ENCODE measurements at places on chromosomes 16 and 17.

DNA sequence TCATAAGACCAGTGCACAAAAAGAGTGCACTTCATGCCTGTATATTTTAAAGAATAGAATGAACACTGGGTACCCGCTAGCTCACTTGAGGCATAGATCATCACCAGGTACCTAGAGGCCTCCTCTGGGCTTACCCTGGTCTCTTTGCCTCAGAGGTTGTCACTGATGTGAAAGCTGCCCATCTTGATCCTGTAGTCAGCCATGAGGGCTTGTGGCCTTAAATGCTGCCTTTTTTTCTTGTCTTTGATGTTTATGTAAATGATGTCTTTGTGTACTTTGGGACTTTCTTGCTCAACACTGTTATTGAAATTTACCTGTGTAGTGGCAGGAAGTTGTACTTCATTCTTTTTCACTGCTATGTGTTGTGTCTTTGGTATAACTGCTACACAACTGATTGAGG is 26.8 kb upstream of the SLC5A10 start:
- DNase-seq, result no peak

DNA sequence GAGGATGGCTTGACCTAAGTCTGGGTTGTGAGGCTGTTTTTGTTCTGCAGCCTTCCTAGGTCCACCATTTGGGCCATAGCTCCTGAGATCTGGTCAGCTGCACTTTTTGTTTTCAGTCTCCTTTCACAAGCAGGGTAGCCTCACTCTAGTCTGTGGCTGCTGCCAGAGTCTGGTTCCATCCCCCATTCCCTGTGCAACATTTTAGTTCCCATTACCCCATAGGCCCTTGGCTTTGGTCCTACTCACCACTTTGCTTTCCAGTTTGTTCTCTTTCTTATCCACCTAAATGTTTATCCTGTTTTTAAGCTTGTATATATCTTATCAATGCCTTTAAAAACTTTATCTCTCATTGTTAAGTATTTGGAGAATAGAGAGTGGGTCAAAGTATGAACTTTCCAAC is 6.5 kb upstream of the XYLT2 start:
- no peak for DNase-seq

- no peak for DNase-seq
These were observed 3.6 kb downstream of the HSF5 start for GRCh38 chr17:58484600-58484999.

- no peak for DNase-seq
These were observed 208.1 kb downstream of the CCDC182 start for GRCh38 chr17:57536789-57537523.

GRCh38 chr16:2372684-2373083 is 32.2 kb upstream of the ABCA3 start:
- no peak for DNase-seq

- no peak for DNase-seq
These were observed 158.8 kb downstream of the AATF start for GRCh38 chr17:37107406-37108083.

DNA sequence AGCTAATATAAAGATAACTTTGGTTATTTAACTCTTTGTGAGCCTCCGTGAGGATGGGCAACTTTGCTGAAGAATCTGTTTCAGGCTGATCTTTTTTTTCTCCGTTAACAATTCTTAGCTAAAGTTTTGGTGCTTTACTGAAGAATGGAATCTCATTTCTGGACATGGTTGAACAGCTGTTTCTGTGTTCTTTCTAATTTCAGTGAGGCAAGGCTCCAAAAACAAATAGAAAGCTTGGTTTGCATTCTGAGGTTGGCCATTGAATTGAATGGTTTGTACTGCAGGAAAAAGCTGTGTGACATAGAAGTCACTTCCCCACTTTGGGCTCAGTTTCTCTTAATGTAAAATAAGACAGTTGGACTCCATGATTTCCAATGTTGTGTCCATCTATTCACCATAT is 22.3 kb upstream of the HLF start:
- no peak for DNase-seq

GRCh38 chr16:63311313-63311712 is 1275.1 kb upstream of the CDH8 start:
- no peak for DNase-seq

DNA sequence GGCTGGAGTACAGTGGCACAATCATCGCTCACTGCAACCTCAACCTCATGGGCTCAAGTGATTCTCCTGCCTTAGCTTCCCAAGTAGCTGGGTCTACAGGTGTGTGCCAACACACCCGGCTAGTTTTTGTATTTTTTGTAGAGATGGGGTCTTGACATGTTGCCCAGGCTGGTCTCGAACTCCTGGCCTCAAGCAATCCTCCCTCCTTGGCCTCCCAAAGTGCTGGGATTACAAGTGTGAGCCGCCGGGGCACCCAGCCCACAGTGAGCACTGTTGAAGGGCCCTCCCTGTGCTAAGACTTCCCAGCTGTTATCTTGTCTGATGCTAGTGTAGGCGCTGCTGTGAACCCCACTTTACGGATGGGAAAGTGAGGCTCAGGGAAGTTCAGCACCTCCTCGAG is 8.0 kb downstream of the CASKIN1 start:
- no peak for DNase-seq

- DNase-seq, result peak; percentile 22
These were observed 268.5 kb downstream of the CBLN1 start for GRCh38 chr16:49012961-49013726.

DNA sequence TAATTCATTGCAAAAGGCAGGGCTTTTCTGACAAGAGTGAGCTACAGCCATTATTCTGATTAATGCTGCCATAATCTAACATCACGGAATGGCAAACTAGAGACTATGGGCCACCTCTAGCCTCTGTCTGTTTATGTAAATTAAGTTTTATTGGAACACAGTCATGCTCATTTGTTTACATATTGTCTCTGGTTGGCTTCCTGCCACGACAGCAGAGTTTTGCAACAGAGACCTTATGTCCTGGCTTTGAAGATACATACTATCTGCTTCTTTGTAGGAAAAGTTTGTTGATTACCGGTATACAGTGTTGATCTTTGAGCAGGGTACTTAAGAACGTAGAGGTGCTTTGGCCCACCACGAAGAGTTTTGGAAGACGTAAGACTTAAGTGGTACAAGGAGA is 715.9 kb upstream of the RBFOX1 start:
- DNase-seq, result no peak

GRCh38 chr16:77789085-77790008 is 983 bp downstream of the VAT1L start:
- DNase-seq, result no peak

- no peak for DNase-seq
These were observed 14.6 kb upstream of the CCDC154 start for GRCh38 chr16:1458977-1459341.

DNA sequence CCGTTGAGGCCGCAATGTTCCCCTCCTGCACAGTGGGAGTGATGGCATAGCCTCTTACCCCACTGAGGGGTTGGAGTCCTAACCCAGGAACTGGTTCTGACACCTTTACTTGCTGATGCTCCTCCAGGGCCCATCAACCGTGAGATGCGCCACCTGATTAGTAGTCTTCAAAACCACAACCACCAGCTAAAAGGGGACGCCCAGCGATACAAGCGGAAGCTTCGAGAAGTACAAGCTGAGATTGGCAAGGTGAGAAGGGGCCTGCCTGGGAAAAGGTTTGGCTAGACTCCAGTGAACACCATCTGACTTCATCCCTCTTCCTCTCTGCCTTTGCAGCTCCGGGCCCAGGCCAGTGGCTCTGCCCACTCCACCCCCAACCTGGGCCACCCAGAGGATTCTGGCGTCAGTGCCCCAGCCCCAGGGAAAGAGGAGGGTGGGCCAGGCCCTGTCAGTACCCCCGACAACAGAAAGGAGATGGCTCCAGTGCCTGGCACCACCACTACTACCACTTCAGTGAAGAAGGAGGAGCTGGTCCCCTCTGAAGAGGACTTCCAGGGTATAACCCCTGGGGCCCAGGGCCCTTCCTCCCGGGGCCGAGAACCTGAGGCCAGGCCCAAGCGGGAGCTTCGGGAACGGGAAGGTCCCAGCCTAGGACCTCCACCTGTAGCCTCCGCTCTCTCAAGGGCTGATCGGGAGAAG is 5.8 kb downstream of the RNF40 start:
- no peak for DNase-seq

- DNase-seq, result no peak
These were observed 575.9 kb downstream of the HS3ST4 start for GRCh38 chr16:26267641-26268040.

DNA sequence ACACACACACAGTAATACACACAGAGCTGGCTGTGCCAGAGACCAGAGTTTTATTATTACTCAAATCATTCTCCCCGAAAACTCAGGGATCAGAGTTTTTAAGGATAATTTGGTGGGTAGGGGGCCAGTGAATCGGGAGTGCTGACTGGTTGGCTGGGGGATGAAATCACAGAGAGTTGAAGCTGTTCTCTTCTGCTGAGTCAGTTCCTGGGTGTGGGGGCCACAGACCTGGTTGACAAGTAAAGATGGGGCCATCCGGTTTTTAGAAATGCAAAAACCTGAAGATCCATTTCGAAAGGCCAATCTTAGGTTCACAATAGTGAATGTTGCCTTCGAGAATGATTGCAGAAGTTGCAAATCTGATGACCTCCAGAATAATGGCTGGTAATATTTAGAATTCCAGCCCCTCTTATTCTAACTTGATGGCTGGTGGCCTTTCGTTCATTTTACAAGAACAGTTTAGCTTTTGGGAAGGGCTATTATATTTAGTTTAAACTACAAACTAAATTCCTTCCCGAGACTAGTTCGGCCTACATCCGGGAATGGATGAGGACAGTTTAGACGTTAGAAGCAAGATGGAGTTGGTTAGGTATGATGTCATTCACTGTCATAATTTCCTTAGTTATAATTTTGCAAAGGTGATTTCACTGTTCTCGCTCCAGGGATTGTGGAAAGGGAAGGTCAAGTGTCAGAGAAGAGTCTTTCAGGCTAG is 123.2 kb downstream of the KCNJ18 start:
- DNase-seq, result peak; percentile 7

DNA sequence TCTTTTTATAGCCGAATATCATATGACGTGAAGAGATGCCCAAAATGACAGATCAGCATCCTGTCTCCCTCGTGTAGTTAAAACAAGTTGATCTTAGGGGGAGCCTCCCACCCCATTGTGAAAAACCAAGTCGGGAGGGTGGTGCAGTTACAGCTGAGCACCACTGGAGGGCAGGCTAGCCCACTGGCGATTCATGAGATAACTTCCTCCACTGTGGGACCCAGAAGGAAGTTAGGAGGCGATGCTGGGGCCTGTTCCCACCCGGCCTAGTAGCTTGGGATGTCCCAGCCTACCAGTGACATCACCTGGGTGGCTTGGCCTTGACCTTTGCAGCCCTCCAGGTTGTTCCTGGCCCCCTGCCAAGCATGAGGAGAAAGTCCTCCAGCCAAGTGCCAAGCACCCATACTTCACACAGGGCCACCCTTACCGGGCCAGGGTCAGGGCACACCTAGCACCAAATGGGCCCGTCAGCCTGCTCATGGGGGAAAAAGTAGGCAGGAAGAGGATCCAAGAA is 8.1 kb upstream of the CPNE2 start:
- peak; percentile 71 for DNase-seq

DNA sequence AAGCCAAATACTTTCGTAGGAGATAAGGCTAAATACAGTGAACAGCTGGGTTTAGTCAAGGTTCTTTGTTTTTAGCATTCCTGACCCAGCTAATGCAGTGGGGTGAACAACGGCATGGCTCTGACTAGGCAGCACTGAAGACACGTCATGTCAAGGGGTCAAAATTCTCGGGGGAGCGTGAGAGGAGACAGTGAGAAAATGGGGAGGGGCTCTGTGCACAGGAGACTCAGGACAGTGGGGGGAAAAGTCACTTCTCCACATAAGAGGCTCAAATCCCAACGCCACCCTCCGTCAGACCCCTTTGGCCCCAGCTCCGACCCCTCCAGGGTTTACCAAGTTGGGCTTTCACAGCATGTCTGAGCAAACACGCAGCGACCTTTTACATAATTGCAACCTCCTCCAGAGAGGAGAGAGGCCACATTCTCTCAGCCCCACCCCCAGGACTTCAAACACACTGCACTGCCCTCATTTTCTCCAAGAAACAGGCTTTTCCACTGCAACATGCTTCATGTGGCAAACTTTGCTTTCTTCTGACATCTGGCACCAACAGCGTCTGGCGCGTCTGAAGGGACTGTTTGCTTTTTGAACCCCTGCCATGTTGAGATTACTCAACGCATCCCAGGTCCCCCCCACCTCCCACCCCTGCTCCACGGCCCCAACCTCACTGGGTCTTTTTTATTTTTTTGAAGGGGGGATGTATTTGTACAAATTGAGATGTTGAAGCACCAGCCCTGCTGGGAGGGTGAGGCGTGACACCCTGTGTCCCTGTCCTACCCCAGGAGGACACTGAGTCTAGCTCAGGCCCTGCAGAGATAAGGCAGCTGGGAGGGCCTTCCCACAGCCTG is 30.0 kb downstream of the AXIN2 start:
- DNase-seq, result no peak

DNA sequence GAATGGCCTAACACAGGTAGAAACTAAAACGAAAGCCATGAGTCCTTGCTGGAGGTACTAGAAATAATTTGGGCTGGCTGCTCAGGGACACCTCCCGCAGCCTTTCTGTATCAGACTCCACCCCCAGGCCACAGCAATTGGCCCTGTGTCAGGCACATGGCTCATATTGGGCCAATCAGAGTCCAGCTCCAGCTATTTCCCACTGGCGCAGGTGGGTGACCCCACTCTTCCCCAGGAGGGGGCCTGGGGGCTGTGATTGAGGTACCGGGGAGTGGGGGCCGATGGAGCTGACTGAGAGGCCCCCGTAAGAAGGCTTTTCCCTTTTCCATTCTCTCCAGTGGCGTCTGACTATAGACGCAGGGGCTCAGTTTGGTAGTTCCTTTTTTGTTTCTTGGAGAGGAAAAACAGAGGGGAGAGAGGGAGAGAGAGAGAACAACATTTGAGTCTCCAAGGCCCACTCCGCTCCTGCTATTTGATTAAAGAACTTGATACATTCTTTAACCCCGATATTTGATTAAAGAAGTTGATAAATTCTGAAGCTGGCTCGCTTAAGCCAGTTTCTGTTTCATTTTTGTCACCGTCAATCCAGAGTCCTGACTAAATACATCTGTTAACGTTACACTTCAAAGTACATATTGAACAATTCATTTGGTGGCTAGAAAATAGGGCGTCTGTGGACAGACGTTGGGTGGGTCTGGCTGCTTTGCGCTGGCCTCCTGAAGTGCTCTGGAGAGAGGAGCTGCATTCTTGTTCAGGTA is 26.3 kb downstream of the FOXL1 start:
- no peak for DNase-seq

- peak; percentile 14 for DNase-seq
These were observed 409.9 kb downstream of the SLC39A11 start for GRCh38 chr17:72682605-72683004.

- no peak for DNase-seq
These were observed 13.4 kb upstream of the SULT1A1 start for GRCh38 chr16:28623172-28623711.

GRCh38 chr17:7403727-7403976 is 245 bp downstream of the TMEM256 start:
- DNase-seq, result no peak

Data from HT1080 (cell line).